ENCODE measurements at places on chromosomes 4 and X.

GRCh38 chrX:119617517-119618164, 11.4 kb upstream of the NKRF start:
- DNase-seq, result no peak

DNA sequence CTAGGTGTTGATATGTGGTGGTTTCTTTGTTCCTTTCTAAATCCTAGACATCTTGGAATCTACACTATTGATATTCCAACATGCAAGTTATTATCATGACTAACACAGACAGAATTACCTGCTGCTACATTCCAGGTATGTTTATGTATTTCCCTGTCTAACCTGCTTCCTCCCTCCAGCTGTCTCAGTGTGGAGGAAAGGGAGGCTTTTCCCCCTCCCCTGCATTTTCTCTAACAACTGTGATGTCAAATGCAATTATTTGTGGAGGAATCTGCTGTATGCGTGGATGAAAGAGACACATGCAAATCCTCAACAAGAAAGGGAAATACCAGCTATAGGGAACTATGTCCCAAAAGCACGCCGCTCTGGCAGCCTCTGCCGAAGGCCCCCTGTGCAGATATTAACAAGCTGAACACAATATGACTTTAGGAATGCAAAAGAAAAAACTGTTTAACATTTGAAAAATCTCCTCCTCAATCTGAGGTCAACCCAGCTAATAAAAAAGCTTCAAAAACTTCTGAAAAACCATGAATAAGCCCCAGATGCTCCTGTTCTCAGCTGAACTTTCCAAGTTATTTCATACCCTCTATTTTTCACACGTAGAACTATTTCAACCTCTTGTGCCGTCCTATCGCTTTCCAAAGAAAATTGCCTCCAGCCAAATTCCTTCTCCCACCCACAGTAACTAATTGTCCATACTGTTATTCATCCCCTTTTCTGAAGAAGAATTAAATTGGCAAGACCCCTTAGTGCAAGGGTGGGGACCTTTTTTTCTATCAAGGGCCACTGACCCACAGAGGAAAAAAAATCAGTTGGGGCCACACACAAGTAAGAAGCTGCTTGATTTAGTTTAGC, 225.1 kb upstream of the GPC4 start:
- DNase-seq, result no peak

GRCh38 chr4:145626623-145626982, 7.4 kb downstream of the MMAA start:
- DNase-seq, result no peak

- DNase-seq, result no peak
Measured at GRCh38 chr4:77418333-77418732, 187.3 kb upstream of the CXCL13 start.

DNA sequence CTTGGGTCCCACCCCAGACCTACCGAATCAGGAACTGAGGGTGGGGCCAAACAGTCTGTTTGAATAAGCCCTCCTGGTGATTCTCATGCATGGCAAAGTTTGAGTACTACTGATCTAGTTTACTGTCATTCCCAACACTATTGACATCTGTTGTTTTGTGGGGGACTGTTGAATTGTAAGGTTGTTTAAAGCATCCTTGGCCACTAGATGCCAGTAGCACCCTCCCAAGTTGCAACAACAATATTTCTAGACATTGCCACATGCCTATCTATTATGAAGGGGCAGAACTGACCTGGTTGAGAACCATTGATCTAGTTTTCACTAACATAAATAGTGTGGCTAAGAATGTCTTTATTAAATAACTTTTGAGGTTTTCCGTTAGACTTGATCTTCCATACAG, 15.1 kb downstream of the TAF9B start:
- no peak for DNase-seq

DNA sequence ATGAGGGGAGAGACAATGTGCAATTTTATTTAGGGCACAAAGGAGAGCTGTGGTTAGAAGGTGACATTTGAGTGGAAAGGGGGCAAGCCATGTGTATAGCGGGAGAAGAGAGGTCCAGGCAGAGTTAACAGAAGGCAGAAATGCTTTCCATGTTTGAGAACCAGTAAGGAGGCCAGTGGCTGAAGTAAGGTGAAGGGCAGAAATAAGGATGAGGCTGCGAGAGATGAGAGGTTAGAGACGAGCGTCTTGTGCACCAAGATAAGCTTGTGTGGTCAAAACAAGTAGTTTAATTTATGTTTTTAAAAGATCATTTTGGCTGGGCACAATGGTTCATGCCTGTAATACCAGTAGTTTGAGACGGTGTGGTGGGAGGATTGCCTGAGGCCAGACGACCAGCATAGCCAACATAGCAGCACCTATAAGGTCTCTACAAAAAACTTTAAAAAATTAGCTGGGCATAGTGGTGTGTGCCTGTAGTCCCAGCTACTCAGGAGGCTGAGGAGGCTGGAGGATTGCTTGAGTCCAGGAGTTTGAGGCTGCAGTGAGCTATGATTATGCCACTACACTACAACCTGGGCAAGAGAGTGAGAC, 8.5 kb downstream of the HTT start:
- DNase-seq, result no peak

GRCh38 chr4:85402371-85402770, 72.6 kb upstream of the ARHGAP24 start:
- no peak for DNase-seq

DNA sequence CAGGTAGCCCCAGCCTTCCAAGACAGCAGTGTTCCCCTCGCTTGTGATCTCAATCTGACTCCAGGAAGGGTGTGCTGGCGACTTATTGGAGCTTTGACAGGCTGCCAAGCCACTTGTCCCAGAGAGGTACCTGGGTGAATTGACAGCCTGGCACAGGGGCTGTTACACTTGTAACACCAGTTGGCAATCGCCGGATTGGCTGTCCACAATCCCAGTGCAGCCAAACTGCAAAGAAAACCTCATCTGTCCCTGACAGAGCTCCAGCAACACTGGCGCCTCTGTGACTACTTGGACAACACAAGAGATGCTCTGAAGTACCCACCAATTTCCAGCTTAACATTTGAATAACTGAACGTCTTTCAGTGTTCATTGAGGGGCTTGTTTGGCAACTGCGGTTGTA, 76.8 kb upstream of the PRPS1 start:
- no peak for DNase-seq

GRCh38 chrX:115339441-115340025, 50.0 kb downstream of the LUZP4 start:
- no peak for DNase-seq

DNA sequence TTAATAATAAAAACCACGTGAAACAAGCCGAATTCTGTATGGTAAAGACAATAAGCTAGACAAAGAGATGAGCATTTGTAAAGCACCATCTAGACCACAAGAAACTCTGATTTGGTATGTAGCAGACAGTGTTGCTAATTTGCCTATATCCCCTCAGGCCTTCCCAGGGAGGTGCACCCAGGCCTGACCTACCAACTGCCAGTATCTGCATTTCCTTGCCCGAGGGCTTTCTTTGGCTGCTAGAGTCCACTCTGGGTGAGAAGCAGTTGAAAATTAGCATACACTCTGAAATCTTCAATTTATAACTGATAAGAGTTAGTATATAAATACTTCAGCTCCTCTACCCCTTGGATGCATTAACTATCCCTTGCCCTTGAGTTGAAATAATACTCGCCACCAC, 37.4 kb upstream of the IL1RAPL1 start:
- DNase-seq, result no peak

DNA sequence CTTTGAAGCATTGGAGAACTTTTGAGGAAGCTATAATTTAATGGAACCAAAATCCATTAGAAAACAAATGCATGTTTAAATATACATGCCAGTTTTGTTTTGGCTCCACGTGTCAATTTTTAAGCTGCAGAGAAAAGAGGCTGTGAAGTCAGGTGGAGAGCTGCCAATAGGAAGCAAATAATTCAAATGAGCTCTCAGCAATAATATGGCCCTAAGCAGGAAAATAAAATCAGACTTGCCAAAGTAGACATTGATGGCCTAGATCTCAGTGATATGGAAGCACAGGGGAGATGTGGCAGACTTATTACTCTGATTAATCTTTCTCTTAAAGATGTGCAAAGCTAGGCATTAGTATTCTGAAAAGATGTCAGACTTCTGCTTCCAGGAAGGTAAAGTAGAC, 769.8 kb upstream of the NDST4 start:
- DNase-seq, result no peak

DNA sequence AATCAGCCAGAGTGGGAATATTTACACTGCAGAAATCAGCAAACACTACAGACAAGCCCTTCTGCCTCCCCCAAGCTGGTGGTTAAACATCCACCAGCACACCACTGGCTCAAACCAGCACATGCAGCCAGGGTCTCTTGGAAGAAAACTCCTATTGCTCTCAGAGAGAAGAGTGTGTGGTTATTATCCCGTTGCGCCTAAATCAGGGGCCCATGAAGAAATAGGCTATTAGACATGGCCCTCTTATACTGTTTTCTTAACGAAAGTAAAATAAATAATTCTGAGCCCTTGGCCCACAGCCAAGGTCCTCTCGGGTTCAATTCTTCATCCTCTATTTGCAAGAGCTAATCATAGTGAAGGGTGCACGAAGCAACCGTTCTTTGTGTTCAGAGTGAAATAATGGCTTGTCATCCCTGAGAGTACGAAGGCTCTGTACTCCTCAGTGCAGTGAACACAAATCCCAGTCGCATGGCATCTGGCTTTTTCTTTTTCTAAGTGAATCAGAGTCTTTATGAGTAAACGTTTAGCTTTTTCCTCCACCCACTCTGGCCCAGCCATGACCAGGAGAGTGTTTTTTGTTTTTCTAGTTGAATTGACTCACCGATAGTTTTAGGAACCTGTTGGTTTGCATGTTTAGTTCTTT, 33.4 kb upstream of the RBM47 start:
- DNase-seq, result no peak

GRCh38 chrX:46713672-46714490, 45.0 kb downstream of the SLC9A7 start:
- DNase-seq, result no peak

- no peak for DNase-seq
Measured at GRCh38 chr4:27149541-27150212, 289.0 kb downstream of the STIM2 start.

DNA sequence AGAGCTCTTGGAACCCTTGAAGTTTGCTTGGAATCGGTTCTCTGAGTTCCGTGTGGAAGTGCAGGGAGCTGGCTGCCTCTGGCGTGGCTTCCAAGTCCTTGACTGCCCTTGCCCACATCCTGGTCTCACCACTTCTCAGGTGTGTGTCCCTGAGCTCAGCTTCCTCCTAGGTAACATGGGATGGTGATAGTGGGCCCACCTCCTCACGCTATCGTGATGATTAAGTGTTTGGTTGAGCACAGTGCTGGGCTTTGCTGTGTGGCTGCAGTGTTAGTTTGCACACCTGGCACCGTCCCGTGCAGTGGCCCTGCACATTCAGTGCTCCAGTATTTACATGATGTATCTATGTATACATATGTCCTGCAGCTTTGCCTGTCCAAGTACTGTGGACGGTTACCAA, 81.5 kb downstream of the CLDN34 start:
- DNase-seq, result no peak

GRCh38 chr4:42278709-42279324, 118.5 kb upstream of the SHISA3 start:
- no peak for DNase-seq

GRCh38 chr4:146359771-146360170, 145.4 kb downstream of the REELD1 start:
- DNase-seq, result no peak

DNA sequence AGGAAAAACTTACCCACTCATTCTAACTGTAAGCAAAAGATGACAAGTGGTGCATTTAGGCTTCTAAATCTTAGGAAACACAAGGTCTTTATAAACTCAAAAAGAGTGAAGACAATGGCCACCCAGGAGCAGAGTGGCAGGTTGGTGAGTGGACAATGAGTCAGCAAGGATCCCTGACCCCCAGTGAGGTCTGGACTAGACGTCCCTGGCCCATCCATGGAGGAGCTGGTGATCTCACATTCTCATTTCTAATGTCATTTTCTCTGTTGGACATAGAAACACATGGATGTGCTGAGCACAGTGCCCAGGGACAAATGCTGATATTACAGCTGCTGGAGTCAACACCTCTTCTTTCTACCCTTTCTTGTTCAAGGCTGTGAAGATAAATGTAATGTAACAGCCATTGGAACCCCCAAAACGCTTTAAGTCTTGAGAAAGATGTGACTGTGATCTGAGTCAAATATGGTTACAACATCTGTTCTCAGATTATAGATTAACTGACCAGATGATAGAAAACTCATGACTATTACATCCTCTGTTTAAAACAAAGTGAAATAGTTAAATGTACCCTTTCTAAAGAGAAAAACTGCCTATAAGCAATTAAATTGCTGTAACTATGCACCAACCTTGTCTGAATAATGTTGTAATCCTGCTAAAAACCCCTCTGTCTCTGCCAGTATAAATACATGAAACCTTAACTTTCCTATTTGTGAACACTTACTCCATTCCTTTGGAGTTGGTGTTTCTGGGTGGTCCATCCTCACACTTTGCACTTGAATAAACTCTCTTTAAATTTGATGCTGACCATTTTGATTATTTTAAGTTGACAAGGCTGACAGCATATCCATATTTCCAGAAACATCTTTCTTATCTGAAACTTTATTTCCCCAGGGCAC, 92.7 kb downstream of the USP46 start:
- no peak for DNase-seq

DNA sequence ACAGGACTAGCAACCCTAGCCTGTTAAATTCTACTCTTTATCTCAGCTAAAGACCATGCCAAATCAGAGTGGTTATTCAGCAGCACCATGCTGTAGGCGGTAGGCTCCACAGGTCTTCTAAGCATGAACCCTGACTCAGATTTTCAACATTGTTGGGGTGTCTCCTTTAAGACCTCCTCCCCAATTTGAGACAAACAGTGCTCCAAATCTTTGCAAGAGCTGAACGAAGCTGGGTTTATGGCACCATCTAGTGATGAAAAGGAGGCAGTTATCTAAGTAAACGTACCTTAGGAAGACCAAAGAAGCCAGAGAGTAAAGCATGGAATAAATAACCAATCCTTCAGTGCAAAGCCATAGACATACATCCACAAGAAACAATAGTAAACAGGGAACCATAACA, 334.5 kb upstream of the SLC7A11 start:
- no peak for DNase-seq

DNA sequence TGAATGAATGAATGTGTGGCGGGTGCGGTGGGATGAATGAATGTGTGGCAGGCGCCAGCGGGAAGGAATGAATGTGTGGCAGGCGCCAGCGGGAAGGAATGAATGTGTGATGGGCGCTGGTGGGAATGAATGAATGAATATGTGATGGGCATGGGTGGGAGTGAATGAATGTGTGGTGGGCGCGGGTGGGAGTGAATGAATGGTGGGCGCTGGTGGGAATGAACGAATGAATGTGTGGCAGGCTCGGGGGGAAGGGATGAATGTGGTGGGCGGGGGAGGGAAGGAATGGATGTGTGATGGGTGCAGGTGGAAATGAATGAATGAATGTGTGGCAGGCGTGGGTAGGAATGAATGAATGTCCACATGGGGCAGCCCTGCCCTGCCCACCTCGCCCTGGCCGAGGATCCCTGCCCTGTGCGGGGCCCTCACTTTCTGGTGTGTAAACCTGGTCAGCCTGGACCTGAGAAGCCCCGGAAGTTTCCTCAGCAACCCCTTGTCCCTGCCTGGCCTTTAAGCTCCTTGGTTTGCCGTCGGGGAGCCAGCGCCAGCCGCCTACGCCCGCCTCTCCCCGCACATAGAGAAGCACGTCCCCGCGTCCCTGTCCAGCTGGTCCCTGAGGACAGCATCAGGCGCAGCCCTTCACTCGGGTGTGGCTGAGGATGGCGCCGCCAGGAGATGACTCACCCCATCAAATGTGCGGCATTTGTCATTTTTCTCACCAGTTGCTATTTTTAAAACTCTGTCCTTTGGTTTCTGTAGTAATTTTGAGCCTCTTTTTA, 112.8 kb upstream of the LRPAP1 start:
- no peak for DNase-seq

GRCh38 chr4:73707269-73707875, 33.0 kb upstream of the CXCL8 start:
- DNase-seq, result no peak

- no peak for DNase-seq
Measured at GRCh38 chrX:19566359-19567222, 51.3 kb upstream of the MAP3K15 start.

Measured in left renal cortex interstitium (tissue), 4 donors.